ENCODE measurements at places on chromosomes 2 and 18. TPM values are rescaled to one million over a fixed set of nuclear protein-coding genes. Genes with fewer than 3 reads are reported as not detected.

Gene TMX3
- 123 TPM for total RNA-seq

Gene TNFRSF11A
- 4.4 TPM for total RNA-seq

Gene SERTAD2
- 3.4 TPM for total RNA-seq

Gene SLC16A14
- 0.06 TPM for total RNA-seq

Gene RAD51AP2
- not detected for total RNA-seq

Gene HRH4
- total RNA-seq = not detected

Gene GAREM1
- 0.63 TPM for total RNA-seq

Gene FEV
- total RNA-seq = not detected

Data from bladder microvascular endothelial cell (primary cell).